ENCODE measurements at places on chromosomes 4 and X. TPM values are rescaled to one million over a fixed set of nuclear protein-coding genes. Genes with fewer than 3 reads are reported as not detected.

GPR119 gene
- not detected for total RNA-seq

HTN1 gene
- total RNA-seq = not detected

SAP30 gene
- total RNA-seq = 14.4 TPM

CPLX1 gene
- 3.9 TPM for total RNA-seq

RNF212 gene
- 8.8 TPM for total RNA-seq

SMARCA1 gene
- 21.3 TPM for total RNA-seq

GASK1B gene
- 33.0 TPM for total RNA-seq

SLC6A14 gene
- total RNA-seq = 38.0 TPM

IL21 gene
- 0.26 TPM for total RNA-seq

DUX4 gene
- total RNA-seq = not detected

SRPX gene
- 47.6 TPM for total RNA-seq

USP17L28 gene
- not detected for total RNA-seq

RIPPLY1 gene
- total RNA-seq = not detected

DRD5 gene
- total RNA-seq = not detected

UCHL1 gene
- total RNA-seq = 6.9 TPM

TBX22 gene
- total RNA-seq = not detected

MAGEA4 gene
- not detected for total RNA-seq

PRDM8 gene
- 0.46 TPM for total RNA-seq

AFF2 gene
- total RNA-seq = 6.3 TPM

PARM1 gene
- 53.6 TPM for total RNA-seq

SOWAHD gene
- total RNA-seq = 1.4 TPM

PNMA6F gene
- total RNA-seq = not detected

ADH7 gene
- 0.71 TPM for total RNA-seq

PHOX2B gene
- not detected for total RNA-seq

ASMT gene
- total RNA-seq = 0.63 TPM

PPP2R2C gene
- 0.03 TPM for total RNA-seq

MAGEA9B gene
- total RNA-seq = not detected

DMD gene
- 73.8 TPM for total RNA-seq

RHOXF2B gene
- 0.12 TPM for total RNA-seq

ARHGAP4 gene
- 34.2 TPM for total RNA-seq

CT45A1 gene
- total RNA-seq = not detected

CHRDL1 gene
- 9.6 TPM for total RNA-seq

PCSK1N gene
- total RNA-seq = 10.7 TPM

ETDB gene
- not detected for total RNA-seq

GAGE13 gene
- total RNA-seq = not detected

RHOH gene
- 8.3 TPM for total RNA-seq

ABLIM2 gene
- 10.9 TPM for total RNA-seq

MAGEA11 gene
- not detected for total RNA-seq

PRRG3 gene
- total RNA-seq = 2.4 TPM

GPRIN3 gene
- total RNA-seq = 14.4 TPM

PRR32 gene
- total RNA-seq = not detected

TEX13D gene
- not detected for total RNA-seq

ARX gene
- not detected for total RNA-seq

GPC4 gene
- total RNA-seq = 38.6 TPM

HTR2C gene
- not detected for total RNA-seq

SMIM20 gene
- total RNA-seq = 25.0 TPM

FGA gene
- 1.4 TPM for total RNA-seq
